ENCODE measurements at places on chromosomes 3 and 15. TPM values are rescaled to one million over a fixed set of nuclear protein-coding genes. Genes with fewer than 3 reads are reported as not detected.

Gene SLC22A13
- total RNA-seq: 0.29 TPM

Gene RUVBL1
- 41.6 TPM for total RNA-seq

Gene SCN11A
- total RNA-seq: under 0.01 TPM

Gene ADAMTS7
- 32.4 TPM for total RNA-seq

Gene TBCCD1
- 20.0 TPM for total RNA-seq

Gene BBX
- total RNA-seq: 63.4 TPM

DNA sequence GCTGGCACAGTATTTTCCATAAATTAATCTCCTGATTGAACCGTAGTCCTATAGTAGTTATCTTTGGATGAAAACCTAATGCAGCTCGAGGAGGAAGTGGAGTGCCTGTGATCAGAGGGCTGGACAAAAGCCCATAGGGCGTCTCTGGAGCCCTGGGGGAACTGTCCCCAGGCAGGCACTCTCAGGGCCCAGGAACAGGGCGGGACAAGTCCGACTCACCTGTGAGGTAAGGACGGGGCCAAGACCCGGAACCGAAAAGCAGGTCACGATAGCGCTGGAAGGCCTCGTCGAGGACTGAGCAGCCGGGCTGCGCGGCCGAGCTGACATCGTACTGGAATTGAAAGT, 341 bp downstream of the HEXA start:
- peak; percentile 42 for DNase-seq
- peak overlapping the region; percentile 78 for H3K27ac ChIP-seq
- H3K4me3 ChIP-seq: peak overlapping the region; percentile 82
- H3K4me1 ChIP-seq: peaks cover 17% of the 10 kb centered on the region
- no peaks in the 10 kb centered on the region for H3K27me3 ChIP-seq

- peaks cover 2% of the 10 kb centered on the region for H3K27me3 ChIP-seq
- H3K4me3 ChIP-seq: no peak overlapping the region
- H3K36me3 ChIP-seq: no peaks in the 10 kb centered on the region
Observed at GRCh38 chr15:35833581-35833980, 287.6 kb upstream of the DPH6 start.

- no peak for DNase-seq
- peaks cover 3% of the 10 kb centered on the region for H3K36me3 ChIP-seq
- H3K27ac ChIP-seq: no peak overlapping the region
- H3K27me3 ChIP-seq: no peaks in the 10 kb centered on the region
Observed at GRCh38 chr3:111708157-111708771, 113.1 kb upstream of the ZBED2 start.

- H3K27ac ChIP-seq: peak overlapping the region; percentile 47
- no peaks in the 10 kb centered on the region for H3K36me3 ChIP-seq
- no peak for DNase-seq
- H3K27me3 ChIP-seq: no peaks in the 10 kb centered on the region
- H3K4me1 ChIP-seq: peaks cover 47% of the 10 kb centered on the region
Observed at GRCh38 chr3:105513042-105513441, 146.3 kb downstream of the ALCAM start.

- H3K4me3 ChIP-seq: peak overlapping the region; percentile 68
- DNase-seq: peak; percentile 97
- H3K27me3 ChIP-seq: no peaks in the 10 kb centered on the region
- H3K36me3 ChIP-seq: no peaks in the 10 kb centered on the region
Observed at GRCh38 chr15:100114100-100114499, 227.7 kb downstream of the ADAMTS17 start.

- H3K4me1 ChIP-seq: peaks cover 46% of the 10 kb centered on the region
- no peak for DNase-seq
- no peak overlapping the region for H3K4me3 ChIP-seq
- H3K27me3 ChIP-seq: no peaks in the 10 kb centered on the region
Observed at GRCh38 chr3:149476225-149476624, 1.7 kb downstream of the TM4SF4 start.

DNA sequence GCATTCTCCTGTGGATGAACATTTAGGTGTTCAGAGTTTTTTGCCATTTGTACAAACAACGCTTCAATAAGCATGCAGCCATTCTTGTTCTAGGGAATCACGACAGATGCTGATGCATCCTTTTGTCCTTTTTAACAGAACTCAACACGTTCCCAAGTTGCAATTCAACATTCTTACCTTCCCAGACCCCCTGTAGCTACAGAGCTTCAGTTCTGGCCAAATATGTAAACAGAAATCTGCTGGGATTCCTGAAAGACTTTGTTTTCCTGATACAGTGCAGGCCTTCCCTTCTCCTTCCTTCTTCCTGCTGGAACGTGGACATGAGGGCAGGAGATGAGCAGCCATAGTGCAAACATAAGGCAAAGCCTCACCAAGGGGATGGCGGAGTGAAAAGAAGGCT, 59.1 kb upstream of the SPATA12 start:
- no peak overlapping the region for H3K4me3 ChIP-seq
- H3K36me3 ChIP-seq: no peaks in the 10 kb centered on the region
- H3K27ac ChIP-seq: no peak overlapping the region
- DNase-seq: no peak
- no peaks in the 10 kb centered on the region for H3K27me3 ChIP-seq

GRCh38 chr3:101617478-101617877, 43.5 kb downstream of the PCNP start:
- H3K27me3 ChIP-seq: no peaks in the 10 kb centered on the region
- no peaks in the 10 kb centered on the region for H3K36me3 ChIP-seq
- no peak for DNase-seq
- H3K27ac ChIP-seq: no peak overlapping the region

DNA sequence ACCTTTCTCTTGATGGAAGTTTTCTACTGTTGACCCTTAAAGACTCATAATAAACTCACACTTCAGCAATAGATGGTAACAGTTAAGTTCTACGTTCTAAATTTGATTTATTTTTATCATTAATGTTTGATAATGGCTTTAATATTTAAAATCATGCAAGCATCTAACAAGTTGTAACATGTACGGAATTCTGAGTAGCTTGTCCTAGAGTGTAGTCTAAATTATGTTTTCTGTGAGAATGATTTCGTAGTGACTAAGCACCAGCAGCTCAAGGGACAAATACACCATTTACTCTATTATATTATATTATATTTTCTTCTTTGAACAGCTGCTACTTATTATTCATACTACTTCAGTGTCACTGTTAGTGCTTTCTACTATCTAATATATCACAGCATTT, 345.6 kb downstream of the NLGN1 start:
- H3K36me3 ChIP-seq: no peaks in the 10 kb centered on the region
- peaks cover 46% of the 10 kb centered on the region for H3K4me1 ChIP-seq
- no peak for DNase-seq
- peak overlapping the region; percentile 13 for H3K4me3 ChIP-seq
- no peaks in the 10 kb centered on the region for H3K27me3 ChIP-seq

DNA sequence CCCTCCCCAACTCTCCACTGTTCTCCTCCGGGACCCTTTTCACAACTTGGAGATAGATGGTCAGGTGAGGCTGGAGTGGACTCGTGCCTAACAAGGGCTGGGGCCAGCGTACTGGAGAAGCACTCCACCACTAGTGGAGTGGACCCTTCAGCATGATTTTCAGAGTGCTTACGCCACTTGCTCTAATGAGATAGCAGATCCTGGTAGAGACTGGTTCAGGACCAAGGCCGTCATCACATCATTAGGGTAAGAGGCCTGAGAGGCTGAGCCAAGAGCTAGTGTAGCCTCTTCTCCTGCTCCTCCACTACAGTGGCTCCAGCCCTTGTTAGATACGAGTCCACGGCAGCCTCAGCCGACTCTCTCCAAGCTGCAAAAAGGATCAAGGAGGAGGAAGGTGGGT, 66.9 kb upstream of the NTRK3 start:
- no peak overlapping the region for H3K27ac ChIP-seq
- DNase-seq: no peak
- no peaks in the 10 kb centered on the region for H3K27me3 ChIP-seq
- H3K4me1 ChIP-seq: peaks cover 9% of the 10 kb centered on the region
- no peaks in the 10 kb centered on the region for H3K36me3 ChIP-seq

DNA sequence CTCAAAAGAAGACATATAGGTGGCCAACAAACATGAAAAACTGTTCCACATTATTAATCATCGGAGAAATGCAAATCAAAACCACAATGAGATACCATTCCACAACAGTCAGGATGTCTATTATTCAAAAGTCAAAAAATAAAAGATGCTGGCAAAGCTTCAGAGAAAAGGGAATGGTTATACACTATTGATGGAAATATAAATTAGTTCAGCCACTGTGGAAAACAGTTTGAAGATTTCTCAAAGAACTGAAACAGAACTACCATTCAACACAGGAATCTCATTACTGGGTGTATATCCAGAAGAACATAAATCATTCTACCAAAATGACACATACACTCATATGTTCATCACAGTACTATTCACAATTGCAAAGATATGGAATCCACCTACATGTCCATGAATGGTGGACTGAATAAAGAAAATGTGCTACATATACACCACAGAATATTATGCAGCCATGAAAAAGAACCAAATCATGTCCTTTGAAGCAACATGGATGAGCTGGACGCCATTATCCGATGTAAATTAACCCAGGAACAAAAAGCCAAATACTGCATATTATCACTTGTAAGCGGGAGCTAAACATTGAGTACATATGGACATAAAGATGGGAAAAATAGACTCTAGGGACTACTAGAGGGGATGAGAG, 32.7 kb upstream of the DGKG start:
- H3K4me3 ChIP-seq: no peak overlapping the region
- H3K27ac ChIP-seq: no peak overlapping the region
- no peaks in the 10 kb centered on the region for H3K36me3 ChIP-seq
- H3K4me1 ChIP-seq: no peaks in the 10 kb centered on the region

- H3K4me1 ChIP-seq: no peaks in the 10 kb centered on the region
- H3K36me3 ChIP-seq: no peaks in the 10 kb centered on the region
Observed at GRCh38 chr15:58559904-58560588, 128.3 kb downstream of the LIPC start.

GRCh38 chr3:124407260-124407659, 323.0 kb upstream of the UMPS start:
- peaks cover 2% of the 10 kb centered on the region for H3K27me3 ChIP-seq
- DNase-seq: no peak
- peaks cover 4% of the 10 kb centered on the region for H3K4me1 ChIP-seq
- H3K36me3 ChIP-seq: no peaks in the 10 kb centered on the region

GRCh38 chr15:38275959-38276358, 23.3 kb downstream of the SPRED1 start:
- no peak for DNase-seq
- H3K27ac ChIP-seq: no peak overlapping the region
- H3K27me3 ChIP-seq: no peaks in the 10 kb centered on the region
- H3K4me1 ChIP-seq: peaks cover 5% of the 10 kb centered on the region
- no peak overlapping the region for H3K4me3 ChIP-seq
